ENCODE measurements at places on chromosomes 4 and X.

- no peak for DNase-seq
Measured at GRCh38 chr4:102862016-102862415, 6.8 kb upstream of the CISD2 start.

- no peak for DNase-seq
Measured at GRCh38 chrX:12802741-12803140, 11.5 kb downstream of the PRPS2 start.

DNA sequence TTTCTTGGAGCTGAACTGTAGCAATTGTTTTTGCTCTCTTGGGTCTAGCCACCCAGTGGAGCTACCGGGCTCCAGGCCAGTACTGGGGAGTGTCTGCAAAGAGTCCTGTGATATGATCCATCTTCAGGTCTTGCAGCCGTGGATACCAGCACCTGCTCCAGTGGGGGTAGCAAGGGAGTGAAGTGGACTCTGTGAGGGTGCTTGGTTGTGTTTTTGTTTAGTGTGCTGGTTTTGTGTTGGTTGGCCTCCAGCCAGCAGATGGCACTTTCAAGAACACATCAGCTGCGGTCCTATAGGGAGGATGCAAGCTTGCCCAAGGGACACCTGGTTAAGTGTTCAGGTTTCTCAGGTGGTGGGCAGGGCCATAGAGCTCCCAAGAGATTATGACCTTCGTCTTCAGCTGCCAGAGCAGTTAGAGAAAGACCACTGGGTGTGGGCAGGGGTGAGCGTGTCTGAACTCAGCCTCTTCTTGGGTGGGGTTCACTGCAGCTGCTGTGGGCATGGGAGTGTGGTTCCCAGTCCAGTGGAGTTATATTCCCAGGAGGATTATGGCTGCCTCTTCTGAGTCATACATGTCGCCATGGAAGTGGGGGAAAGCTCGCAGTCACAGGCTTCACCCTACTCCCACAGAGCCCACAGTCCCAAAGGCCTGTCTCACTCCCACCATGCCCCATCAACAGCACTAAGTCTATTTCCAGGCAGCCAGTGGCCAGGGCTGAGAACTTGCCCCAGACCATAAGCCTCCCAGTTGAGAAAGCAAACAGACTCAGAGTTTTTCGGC is 811.6 kb downstream of the GLUD2 start:
- no peak for DNase-seq

- no peak for DNase-seq
Measured at GRCh38 chrX:97629597-97629985, 745.9 kb downstream of the RPA4 start.

- no peak for DNase-seq
Measured at GRCh38 chr4:40552536-40552935, 77.1 kb downstream of the RBM47 start.

- no peak for DNase-seq
Measured at GRCh38 chr4:39970671-39971640, 6.8 kb downstream of the PDS5A start.

DNA sequence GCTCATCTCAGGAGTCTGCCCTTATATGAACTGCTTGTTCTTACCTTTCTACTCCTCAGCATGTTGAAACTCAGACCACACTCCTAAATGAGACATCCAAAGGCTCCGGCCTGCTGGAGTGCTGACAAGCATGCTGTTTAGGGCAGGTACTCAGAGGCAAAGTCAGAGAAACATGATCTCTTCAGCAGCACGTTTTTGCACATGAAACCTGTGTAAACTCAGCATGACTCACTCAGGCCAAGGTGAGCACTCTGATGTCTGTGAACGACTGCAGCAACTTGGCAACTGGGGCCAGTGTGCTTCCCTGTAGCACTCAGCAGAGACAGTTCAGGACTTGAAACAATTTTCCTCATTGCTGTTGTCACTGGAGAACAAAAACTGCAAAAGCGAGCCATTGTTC is 109.6 kb downstream of the PACRGL start:
- DNase-seq = peak; percentile 2
